ENCODE measurements at places on chromosomes 3 and 15.
A peak's percentile ranks its signal among the peaks of the same experiment; 100 is the strongest.

DNA sequence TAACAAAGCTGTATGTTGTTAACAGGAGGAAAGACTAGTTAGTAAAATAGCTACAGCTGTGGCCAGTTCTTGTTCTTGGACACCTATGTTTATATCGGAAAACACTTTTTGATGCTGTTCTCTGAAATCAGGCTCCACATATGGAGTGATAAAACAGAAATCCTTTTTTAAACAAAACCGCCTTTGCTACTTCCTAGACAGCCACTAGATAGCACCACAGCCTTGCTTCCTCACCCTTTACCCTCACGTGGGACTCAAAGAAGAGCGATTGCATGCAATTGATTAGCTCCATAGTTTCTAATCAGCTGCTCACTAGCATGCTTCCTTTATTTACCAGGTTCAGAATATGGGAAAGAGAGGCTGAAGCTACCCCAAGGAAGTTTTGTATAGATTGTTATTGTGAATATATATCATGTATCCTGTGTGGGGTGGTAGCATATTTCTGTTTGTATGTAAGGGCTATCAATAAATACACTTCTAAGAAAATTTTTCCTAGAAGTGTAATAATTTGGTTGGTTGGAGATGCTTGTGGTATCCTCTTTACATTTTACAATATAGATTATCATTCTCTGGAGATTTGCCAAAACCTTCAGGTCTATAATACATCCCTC lies 4.3 kb upstream of the MTFMT start:
- peak; percentile 35 for DNase-seq

DNA sequence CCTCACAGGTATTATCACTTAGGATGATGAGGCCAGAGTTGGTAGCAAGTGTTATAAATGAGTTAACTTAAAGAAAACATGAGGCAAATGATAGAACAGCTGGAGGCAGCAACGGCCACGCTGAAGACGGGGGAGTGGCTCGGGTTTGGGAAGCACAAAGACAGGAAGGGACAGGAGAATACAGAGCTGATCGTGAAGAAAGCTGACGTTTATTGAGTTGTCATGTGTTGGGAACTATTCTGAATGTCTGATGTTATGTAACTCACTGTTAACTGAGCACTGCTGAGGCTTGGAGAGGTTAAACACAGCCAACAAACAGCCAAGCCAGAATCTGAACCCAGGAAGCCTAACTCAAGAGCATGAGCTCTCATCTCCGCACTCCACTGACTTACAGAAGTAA lies 42.3 kb downstream of the FGD5 start:
- DNase-seq, result no peak

DNA sequence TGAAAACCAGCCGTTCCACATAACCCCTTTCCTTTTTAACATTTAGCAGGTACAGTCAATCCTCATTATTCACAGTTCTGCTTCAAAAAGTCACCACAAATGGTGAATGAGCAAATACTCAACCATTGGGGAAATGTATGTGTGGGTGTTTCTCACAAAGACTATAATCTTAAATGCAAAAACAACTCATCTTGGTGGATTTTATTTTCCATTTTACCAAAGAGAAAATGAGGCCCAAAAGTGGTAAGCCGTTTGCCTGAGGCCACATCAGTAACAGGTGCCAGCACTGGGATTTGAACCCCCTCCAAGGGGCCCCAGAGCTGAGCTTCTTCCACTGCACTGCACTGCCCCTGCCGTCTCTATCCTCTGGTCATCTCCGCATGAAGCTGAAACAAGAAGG lies 208.8 kb downstream of the OSBPL10 start:
- no peak for DNase-seq

DNA sequence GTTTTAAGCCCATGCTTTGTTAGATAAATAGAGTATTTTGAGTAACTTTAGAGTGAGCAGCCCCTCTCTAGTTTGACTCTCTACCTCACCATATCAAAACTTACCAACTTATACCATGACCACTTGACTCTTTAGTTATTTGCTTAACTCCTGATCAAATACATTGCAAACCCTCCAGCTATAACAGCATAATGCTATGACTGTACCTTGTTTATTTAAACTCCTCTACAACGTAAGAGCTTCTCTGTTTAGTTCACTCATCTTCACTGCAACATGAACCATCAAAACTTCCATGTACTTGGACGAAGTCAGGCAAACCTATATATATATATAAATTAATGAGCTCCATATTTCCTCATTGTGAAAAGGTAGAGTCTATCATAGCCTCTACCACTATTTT lies 218.2 kb downstream of the DPH6 start:
- DNase-seq, result no peak

- no peak for DNase-seq
Observed at GRCh38 chr3:30349507-30349906, 256.9 kb upstream of the TGFBR2 start.

GRCh38 chr3:134212967-134213665 lies 37.5 kb downstream of the RYK start:
- peak; percentile 45 for DNase-seq

DNA sequence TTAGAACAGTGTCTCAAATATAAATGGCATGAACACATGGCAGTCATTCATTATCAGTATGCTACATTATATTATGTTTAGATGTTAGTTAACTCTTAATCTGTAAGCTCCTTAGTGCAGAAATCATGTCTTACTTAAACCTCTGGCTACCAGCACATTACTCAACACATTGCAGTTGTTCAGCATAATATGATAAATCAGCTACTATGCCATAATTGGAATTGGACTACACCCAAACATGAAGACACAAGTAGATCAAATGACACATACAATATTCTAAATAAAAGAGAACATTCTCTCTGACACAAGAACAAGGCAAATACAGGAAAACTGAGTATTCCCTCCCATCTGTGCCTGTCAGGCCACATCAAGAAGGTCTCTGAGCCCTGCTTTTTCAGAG lies 116.1 kb downstream of the PCCB start:
- no peak for DNase-seq

GRCh38 chr15:79970624-79971434 lies at the start of gene BCL2A1:
Gene BCL2A1 (minus strand): TSS chr15:79971196. CDS start chr15:79971119, 77 bp downstream.
- peak; percentile 9 for DNase-seq

DNA sequence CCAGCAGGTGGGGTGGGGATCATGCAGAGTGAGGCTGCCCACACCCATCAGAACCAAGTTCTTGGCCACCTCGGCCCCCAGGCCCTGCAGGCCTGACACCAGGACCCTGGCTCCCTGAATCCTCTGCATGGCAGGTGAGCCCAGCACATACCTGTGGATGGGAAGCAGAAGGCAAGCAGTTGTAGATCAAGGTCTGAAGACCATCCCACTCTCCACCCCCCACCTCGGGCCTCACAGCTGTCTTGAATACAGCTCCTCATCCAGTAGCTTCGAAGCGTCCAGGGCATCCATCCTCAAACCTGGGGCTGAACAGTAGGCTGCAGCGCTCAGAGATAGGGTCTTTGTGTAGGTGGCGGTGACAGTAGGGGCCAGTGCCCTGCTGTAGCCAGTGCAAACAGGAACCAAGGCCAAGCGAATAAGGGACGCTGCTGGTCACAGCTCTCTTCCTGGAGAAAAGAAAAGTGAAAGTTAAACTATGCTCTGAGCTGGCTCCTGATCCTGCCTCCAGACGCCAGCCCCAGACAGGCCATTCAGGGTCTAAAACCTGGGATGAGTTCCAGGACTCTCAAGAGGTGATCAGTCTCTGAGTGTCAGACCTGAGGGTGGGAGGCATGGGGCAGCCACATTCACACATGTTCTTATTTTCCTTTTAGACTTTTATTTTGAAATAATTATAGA lies at the start of gene UBA7:
TSS of gene UBA7 (minus strand) at position 457 of the 678 bp plus-strand sequence. CDS start at position 291, 166 bp downstream.
- DNase-seq, result peak; percentile 12

GRCh38 chr3:64251019-64251418 lies 25.8 kb upstream of the PRICKLE2 start:
- no peak for DNase-seq

GRCh38 chr3:139491027-139491700 lies 14.8 kb upstream of the RBP2 start:
- DNase-seq, result no peak

DNA sequence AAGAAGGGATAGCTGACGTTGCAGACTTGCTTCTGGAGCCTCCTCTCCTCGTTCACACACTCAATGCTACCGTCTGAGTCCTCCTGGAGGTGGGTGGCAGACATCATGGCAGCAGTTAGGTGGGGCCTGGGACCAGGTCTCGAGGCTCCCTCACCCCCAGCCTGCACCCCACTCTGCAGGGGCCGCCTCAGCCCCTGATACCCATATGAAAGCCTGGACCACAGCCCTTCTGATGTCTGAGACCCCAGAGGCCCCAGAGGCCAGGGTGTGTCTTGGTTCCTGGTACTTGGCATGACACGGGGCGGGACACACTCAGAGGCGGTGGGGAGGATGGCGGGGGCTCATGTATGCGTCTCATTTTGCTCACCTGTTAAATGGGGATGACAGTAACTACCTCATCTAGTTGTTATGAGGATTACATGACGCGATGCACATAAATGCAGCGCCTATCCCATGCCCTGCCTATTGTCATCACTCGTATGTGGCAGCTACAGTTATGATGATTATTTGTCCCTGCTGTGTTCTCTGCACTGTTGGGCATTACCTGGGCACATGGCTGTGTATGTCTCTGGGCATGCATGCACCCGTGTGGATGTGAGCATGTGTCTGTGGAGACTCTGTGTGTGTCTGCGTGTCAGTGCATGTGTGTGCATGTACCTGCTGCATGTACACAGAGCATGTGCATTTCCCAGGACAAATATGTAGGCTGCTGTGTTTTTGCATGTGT lies 39.9 kb downstream of the FEM1B start:
- DNase-seq, result no peak

DNA sequence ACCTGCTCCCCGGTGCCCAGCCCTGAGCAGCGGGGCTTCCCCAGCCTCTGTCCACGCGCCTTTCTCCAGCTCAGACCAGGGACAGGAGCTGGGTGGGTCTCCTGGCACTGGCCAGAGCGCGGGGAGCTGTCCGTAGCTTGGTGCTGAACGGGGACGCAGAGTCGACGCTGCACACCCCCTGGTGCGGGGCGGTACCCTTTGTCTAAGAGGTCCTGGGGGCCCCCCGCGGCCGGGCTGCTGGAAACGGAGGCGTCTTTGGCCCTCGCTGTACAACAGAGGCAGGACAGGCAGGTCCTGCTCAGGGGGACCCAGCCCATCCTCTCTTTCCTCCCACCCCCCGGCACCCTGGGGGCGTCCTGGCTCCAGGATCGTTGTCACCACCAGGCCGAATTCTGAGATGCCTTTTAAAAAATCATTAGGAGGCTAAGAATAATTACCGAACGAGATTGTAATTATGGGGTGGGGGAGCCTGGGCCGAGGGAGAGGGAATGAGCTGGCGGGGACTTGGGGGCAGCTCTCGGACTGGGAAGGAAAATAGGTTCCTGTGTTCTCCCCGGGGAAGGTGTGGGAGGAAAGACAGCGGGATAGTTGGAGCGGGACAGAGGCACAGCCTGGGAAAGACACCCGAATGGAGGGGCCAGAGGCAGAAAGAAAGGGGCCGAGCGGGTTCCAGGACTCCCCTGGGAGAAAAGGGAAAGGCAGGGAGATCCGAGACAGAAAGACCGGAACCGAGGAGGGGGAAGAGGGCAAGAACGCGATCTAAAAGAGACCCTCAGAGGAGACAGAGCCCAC lies 4.1 kb upstream of the SKOR1 start:
- DNase-seq, result no peak

Data from SW 1271 (cell line).